ENCODE measurements at places on chromosomes 6 and 20. TPM values are rescaled to one million over a fixed set of nuclear protein-coding genes. Genes with fewer than 3 reads are reported as not detected.

RIPPLY2 gene
- 0.32 TPM for total RNA-seq

TPD52L1 gene
- total RNA-seq = 50.7 TPM

CST2 gene
- 0.62 TPM for total RNA-seq

PRPH2 gene
- total RNA-seq = not detected

NKAIN4 gene
- 5.6 TPM for total RNA-seq

TFAP2C gene
- 12.2 TPM for total RNA-seq

XKR7 gene
- 0.01 TPM for total RNA-seq

All from A549 treated with Hydrocortisone at 1 μM for 4 hours (cell line).